Substantia nigra (tissue), 51 donors: ENCODE measurements at places on chromosomes 11 and 22.

DNA sequence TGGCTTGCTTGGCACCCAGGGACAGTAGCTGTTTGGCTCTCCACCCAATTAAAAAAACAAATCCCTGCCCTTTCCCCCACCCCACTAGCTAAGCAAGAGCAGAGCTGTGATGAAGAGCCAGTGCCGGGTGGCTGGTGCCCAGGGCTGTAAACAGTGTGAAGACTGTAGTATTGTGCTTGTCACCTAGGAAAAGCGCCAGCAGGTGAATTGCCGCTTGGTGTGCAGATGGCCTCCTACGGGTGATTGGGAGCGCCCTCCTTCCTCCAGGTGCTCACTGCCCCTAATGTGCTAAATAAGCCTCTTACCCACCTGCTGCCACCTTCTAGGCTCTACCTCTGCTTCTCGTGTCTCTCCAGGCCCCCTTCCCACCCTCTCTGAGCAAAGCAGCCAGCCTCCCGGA lies 18.4 kb upstream of the RAPSN start:
- DNase-seq = no peak

DNA sequence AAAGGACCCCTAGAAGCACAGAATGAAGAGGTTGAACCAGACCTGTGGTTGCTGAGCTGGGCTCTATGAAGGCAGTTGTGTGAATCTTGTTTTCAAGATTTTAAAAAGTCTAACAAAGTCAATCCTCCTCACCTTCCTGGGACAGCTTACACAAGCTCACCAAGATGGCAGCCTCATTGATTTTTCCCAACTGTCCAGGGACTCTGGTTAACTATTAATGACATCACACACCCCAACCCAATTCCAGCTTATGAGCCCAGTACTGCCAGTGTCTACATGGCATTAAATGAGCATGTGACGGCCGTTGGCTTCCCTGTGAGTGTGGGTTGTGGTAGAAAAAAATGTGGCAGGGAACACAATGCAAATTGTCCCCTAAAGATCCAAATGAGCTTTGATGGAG lies 137.0 kb downstream of the CHST1 start:
- no peak for DNase-seq

DNA sequence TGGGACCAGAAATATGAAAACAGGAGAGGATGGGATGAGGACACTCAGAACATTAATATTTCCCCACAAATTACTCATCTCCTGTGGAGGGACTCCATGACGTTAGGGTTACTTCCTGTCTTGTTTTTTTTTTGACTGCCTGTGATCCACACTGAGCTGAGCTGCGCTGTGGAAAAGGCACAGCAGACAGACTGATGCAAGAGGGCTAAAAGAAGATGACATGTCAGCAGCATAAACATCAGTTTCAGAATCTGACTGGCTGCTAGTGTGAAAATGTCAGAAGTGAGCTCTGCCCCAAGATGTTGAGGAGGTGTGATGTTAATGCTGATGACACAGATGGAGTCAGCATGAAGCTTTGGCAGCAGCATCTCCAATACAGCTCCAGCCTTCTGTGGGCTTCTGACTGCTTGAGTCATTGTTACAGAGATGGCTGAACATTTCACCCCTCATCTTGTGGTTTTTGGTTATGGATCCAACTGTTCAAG lies 286.8 kb downstream of the BLID start:
- no peak for DNase-seq

GRCh38 chr11:81331611-81332235 lies 1401.9 kb downstream of the FAM181B start:
- DNase-seq = no peak

DNA sequence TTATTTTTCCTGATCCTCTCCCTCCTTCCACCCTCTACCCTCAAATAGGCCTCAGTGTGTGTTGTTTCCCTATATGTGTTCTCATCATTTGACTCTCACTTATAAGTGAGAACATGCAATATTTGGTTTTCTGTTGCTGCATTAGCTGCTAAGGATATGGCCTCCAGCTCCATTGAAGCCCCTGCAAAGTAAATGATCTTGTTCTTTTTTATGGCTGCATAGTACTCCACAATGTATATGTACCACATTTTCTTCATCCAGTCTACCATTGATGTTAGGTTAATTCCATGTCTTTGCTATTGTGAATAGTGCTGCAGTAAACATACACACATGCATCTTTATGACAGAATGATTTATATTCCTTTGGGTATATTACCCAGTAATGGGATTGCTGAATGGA lies 13.3 kb upstream of the RASSF10 start:
- no peak for DNase-seq

- no peak for DNase-seq
Measured at GRCh38 chr11:128653801-128654231, 40.1 kb upstream of the FLI1 start.

- DNase-seq = no peak
Measured at GRCh38 chr11:48154151-48154550, 62.5 kb upstream of the OR4B1 start.

DNA sequence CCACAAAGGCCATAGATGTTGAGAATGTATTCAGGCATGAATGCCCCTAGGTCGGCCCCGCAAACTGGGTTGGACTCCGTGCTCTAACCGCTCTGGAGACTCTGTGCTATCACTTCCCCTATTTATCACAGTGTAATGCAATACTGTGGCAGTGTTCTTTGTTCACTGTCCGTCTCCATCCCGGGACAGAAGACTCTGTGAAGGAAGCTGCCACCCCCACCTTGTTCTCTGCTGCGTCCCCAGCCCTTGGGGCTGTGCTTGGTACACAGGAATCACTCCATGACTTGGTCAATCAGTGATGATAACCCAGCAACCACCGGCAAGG lies 57.6 kb downstream of the TSPAN18 start:
- no peak for DNase-seq
